ENCODE measurements at places on chromosomes 6 and 20.

DNA sequence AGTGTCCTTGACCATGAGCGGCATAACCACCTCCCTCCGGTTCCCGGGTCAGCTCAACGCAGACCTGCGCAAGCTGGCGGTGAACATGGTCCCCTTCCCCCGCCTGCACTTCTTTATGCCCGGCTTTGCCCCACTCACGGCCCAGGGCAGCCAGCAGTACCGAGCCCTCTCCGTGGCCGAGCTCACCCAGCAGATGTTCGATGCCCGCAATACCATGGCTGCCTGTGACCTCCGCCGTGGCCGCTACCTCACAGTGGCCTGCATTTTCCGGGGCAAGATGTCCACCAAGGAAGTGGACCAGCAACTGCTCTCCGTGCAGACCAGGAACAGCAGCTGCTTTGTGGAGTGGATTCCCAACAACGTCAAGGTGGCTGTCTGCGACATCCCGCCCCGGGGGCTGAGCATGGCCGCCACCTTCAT lies 4.9 kb downstream of the TUBB1 start:
- DNase-seq: no peak

GRCh38 chr6:13256266-13257001 lies 71.9 kb downstream of the TBC1D7 start:
- DNase-seq: no peak

DNA sequence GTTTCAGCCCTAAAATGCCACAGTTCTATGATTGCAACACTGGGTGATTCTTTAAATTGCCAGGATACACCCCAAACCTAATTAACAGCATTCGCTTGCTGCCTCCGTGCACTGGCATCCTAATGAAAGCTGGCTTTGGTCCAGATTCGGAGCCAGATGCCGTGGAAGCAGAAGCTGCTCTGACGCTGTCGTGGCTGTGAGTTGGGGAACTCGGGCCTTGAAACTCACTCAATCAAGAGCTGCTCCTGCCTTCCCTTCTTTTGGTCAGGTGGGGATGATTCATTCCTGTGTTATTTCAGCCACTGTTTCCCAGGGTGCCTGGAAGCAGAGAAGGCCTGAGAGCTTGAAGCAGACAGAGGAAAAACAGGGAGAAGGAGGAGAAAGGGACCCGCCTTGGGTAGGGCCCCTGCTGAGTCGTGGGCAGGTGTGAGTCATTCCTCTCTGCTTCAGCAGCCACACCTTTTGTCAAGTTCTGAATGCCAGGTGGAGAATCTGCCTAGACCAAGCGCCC lies 36.2 kb upstream of the DSP start:
- DNase-seq: peak; percentile 69

DNA sequence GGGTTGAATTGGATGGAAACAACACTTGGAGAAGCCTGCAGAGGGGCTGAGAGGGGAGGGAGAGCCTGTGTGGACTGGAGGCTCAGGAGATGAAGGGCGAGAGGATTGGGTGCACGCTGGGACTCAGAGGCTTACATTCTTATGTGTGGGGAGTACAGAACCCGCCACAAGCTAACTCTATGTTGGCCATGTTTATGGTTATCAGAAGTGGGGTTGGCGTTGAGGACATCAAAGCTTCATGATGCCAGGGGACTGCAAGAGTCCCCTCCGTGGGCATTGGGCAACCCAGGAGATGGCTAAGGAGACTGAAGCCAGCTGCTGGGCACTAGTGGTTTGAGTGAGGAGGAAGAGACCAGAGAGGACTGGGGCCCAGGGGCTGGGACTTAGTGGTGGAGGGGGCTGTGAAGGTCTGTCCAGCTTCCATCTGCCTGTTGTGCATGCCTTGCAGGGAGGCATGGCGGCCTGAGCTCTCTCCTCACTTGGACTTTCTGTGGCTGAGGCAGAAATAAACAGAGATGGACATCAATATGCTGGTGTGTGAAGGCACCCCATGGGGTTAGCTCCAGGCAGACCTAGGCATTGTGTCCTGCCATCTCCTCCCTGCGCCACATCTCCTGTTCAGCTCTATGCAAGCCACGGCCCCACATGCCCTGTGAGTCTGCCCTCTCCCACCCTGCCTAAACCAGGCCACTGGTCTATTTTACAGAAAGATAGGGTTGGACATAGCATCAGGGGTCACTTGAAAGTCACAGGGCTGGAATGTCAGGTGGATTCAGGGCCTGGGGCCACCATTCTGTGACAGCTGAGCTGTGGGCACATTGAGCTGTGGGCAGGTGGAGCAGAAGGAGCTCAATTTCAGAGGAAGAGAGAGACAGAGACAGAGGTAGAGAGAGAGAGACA lies 61.6 kb downstream of the PHACTR3 start:
- DNase-seq: no peak

GRCh38 chr6:34897130-34897529 lies 8.1 kb downstream of the ANKS1A start:
- no peak for DNase-seq

- no peak for DNase-seq
Observed at GRCh38 chr6:156977527-156978291, 200.5 kb downstream of the ARID1B start.

DNA sequence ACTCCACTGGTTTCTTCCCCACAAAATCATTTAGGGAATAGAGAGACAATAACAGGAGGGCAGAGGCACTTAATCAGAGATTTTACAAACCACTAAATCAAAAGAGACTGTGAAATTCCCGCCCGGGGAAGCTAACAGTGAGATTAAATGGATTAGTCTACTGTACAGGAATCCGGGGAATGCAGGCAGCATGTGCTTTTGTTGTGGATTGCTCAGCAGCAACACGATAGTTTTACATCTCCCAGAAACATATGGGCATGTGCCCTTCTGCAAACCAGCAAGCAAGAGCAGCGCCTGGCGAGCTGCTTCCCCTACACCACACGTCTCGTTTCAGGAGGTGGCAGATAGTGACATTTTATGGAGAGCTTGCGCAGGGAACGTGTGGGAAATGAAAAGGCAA lies 382.3 kb downstream of the CD83 start:
- no peak for DNase-seq

- DNase-seq: no peak
Observed at GRCh38 chr6:20312606-20313005, 89.1 kb upstream of the E2F3 start.

DNA sequence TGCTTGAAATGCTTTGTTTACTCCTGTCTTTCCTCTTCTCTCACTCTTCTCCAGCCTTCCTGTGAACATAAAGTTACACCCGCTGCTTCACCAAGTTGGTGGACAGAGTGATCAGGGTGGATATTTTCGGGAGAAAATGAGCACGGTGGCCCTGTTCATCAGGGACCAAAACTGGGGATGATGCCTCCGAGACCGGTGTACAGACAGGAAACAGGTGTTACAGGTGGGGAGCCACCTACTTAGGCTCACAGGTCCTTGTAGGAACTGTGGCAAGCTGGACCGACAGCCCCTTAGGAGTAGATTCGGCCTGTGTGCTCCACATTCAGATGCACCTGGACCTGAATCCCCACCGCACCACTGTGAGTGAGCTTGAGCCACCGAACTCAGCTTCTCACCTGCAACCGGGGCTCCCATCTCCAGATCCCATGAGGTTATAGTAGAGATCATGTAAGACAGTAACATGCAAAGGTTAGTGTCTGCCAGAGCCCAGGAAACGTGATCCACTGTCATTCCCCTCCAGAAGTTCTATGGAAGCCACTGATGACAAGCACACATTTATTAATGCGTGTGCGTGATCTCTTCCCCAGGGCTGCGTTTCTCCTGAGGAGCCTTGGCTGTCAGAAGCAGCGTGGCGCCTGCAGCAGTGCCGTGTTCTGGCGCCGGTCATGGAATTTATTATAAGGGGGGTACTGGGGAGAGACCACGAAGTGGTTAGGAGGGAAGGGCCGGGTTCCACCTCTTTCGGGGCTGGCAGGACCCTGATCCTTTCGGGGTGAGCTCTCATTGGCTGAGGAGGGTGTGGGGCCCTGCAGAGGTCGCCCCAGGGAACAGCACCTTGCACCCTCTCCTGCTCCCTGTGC lies 94.2 kb downstream of the ERMARD start:
- no peak for DNase-seq

DNA sequence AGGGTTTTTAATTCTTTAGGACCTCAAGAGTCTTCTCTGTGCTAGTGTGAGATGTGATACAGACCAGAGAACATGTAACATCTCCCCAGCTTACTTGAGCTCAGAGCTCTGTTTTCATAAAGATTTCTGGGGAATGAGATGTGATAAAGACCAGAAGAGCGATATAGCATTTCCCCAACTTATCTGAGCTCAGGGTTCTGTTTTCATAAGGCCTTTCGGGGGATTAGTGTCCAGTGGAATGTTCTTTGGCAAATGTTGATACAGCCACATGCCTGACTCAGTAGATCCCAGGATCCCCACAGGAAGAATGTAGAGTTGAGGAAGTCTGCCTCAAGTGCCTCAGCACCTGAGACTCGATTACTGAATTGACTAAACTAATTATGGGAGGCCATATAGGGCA lies 18.7 kb upstream of the TOP1 start:
- DNase-seq: no peak

- no peak for DNase-seq
Observed at GRCh38 chr6:35897486-35897885, 23.4 kb downstream of the SRPK1 start.

DNA sequence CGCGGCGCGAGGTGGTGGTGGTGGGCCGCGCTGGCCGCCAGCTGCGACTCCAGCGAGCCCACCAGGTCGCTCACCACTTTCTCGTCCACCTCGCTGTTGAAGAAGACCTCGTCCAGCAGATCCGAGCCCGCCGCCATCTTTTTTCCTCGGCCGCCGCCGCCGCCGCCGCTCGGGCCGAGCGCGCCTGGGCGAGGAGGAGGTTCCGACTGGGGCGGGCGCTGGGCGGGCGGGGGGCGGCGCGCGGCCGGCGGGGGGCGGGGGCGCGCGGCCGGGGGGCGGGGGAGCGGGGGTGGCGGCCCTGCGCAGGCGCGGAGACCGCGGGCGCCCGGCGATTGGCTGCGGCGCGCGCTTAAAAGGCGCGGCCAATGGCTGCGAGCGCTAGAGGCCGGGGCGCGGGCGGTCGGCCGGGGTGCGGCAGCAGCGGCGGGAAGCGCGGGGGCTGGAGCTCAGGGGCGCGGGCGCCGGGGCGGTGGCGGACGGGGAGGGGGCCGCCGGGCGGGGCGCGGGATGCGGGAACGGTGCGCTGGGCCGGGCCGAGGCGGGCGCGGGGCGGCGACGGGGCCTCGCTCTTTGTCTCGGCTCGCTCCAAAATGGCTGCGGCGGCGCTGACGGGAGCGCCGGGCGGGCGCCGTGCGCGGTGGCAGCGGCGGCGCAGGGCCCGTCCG lies at the start of gene TAF4:
TAF4 (minus strand) TSS at position 208 of the 665 bp plus-strand sequence; CDS start at position 137, 71 bp downstream.
- DNase-seq: peak; percentile 70

DNA sequence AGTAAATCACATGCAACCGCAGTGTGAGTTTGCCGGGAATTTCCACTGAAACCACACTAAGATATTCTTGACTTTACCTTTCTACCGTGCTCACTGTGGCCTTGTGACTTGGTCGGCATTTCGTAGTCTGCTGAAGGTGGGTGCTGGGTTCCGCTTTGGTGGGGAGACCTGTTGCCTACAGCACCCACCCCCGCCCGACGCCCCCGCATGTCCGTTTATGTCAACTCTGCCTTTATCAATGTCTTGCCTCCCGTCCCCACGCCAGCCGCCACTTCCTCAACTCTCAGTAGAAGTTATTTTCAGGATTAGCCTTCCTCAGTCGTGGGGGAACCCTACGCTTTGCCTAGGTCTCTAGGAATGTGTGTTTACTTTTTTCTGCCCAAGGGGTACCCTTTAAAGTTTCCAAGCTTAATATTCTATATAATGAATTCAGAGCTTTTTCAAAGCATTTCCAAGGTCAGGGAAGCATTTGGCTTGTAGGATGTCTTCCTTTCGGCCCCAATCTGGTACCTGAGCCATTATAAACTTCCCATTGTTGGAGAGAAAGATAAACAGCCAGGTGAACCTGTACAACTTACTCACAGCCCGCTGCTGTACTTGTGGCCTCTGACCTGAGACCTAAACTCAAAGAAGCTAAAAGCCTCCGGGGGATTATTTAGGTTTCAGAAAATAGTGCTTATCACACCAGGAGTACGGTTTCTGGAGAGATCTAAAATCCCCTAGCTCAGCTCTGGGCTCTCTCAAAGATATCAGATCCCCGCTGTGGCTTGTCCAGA lies 54.2 kb downstream of the TBC1D7 start:
- no peak for DNase-seq

GRCh38 chr20:15655295-15655874 lies 917.9 kb downstream of the KIF16B start:
- no peak for DNase-seq

DNA sequence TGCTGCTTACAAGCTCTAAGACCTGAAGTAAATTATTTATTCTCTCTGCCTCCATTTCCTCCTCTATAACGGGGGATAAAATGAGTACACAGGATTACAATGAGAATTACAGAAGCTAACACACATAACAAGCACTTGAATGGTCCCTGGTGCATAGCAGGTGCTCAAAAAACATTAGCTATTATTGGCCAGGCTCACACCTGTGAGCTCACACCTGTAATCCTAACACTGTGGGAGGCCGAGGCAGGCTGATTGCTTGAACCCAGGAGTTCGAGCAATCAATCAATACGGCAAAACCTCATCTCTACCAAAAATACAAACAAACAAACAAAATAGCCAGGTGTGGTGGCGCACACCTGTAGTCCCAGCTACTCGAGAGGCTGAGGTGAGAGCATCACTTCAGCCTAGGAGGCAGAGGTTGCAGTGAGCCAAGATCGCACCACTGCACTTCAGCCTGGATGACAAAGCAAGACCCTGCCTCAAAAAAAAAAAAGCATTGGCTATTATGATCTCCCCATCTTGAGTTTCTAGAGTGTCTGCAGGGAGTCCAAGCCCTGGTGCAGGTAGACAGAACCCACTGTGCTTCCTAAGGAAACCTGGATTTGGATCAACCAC lies 68.1 kb downstream of the PREX1 start:
- DNase-seq: no peak

GRCh38 chr6:106856227-106856874 lies 118.2 kb downstream of the CD24 start:
- no peak for DNase-seq

DNA sequence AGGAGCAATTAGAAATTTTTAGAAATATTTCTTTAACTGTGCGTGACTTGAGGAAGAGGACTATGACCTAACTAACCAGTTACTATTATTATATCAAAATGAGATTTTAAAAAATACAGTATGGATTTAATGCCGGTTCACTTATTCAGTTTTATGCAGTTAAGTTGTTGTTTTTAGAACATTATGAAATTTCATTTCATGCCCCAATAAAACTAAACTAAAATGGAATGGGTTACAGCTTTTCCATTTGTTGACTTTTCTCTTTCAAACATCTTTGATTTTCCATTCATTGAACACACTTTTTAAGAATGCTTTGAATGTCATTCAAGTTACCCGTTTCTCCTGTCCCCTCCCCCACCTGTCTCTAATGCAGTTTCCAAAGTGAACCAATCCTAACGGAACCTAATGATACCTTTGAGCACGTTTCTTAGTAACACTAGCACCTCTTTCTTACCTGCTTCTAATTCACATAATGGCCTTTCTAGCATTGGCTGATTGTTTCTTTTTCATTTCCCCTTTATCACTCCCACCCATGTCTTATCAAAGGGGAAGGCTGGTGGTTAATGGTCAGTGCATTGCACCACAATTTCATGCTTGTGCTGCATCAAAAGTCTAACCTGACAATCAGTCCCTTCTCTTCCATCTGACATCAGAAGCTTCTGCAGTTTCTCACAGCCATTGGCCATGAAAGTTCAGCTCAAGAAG lies 262.2 kb upstream of the TAB2 start:
- no peak for DNase-seq

All from WTC11 (cell line).